Right ventricle myocardium superior (tissue), 1 donor: ENCODE measurements at places on chromosomes 7 and 10.

GRCh38 chr7:1742555-1743303 is 72.7 kb downstream of the ELFN1 start:
- peak; percentile 85 for DNase-seq

DNA sequence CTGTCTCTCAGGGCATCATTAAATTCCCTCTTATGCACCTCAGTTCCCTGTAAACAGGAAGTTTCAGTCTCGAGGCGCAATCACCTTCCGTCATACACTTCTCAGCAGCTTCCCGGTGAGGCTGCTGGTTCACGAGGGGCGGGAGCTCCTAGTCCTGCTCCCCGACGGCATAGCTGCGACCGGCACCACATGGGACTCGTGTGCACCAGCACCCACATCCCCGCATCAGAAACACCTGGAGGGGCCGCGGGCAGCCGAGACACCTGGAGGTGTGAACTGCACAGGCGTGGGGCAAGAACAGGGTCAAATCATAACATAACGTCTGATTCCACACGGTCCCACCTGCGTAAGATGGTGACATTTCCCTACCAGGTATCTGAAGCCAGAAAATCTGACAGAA is 52.7 kb downstream of the DIP2C start:
- DNase-seq: no peak

DNA sequence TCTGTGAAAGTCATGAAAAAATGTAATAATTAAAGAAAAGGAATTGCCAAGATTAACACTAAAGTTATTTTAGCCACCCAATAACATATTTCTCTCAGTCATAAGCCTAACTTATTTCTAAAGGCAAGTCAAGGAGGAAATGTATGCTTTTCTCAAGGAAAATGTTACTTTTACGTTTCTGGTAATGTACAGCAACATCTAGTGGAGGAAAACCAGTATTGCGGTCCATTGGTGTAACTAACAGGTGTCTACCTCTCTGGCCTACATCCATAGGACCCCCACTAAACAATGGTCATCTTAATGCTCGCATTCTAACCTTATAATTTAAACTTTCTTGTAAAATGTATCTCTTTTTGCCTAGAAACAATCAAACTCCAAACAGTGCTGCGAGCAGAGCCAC is 437.5 kb downstream of the KIF20B start:
- DNase-seq: no peak

- DNase-seq: peak; percentile 70
Observed at GRCh38 chr7:47635091-47636080, 53.5 kb upstream of the TNS3 start.

- DNase-seq: no peak
Observed at GRCh38 chr10:125037145-125037877, 95.4 kb downstream of the ZRANB1 start.

- no peak for DNase-seq
Observed at GRCh38 chr7:53413021-53413420, 377.6 kb downstream of the POM121L12 start.
